ENCODE measurements at places on chromosomes 3 and 15. TPM values are rescaled to one million over a fixed set of nuclear protein-coding genes. Genes with fewer than 3 reads are reported as not detected.
A peak's percentile ranks its signal among the peaks of the same experiment; 100 is the strongest.

GRCh38 chr3:65871305-65872141 is 167.2 kb downstream of the MAGI1 start:
- H3K36me3 ChIP-seq: no peaks in the 10 kb centered on the region
- H3K27me3 ChIP-seq: no peaks in the 10 kb centered on the region
- no peak overlapping the region for H3K4me3 ChIP-seq
- H3K4me1 ChIP-seq: peaks cover 12% of the 10 kb centered on the region

- no peaks in the 10 kb centered on the region for H3K27me3 ChIP-seq
- no peaks in the 10 kb centered on the region for H3K36me3 ChIP-seq
- DNase-seq: peak; percentile 89
Observed at GRCh38 chr15:64596701-64597476, 136.5 kb downstream of the ZNF609 start.

- H3K4me1 ChIP-seq: peaks cover 34% of the 10 kb centered on the region
- no peaks in the 10 kb centered on the region for H3K36me3 ChIP-seq
- no peak overlapping the region for H3K27ac ChIP-seq
- DNase-seq: no peak
- no peaks in the 10 kb centered on the region for H3K27me3 ChIP-seq
- H3K4me3 ChIP-seq: no peak overlapping the region
Observed at GRCh38 chr3:172701751-172702150, 9.1 kb downstream of the NCEH1 start.

GRCh38 chr3:157100608-157101396 is 59.1 kb downstream of the CCNL1 start:
- H3K36me3 ChIP-seq: no peaks in the 10 kb centered on the region
- no peak overlapping the region for H3K4me3 ChIP-seq
- no peak overlapping the region for H3K27ac ChIP-seq
- H3K27me3 ChIP-seq: no peaks in the 10 kb centered on the region

- H3K4me1 ChIP-seq: no peaks in the 10 kb centered on the region
- no peak overlapping the region for H3K4me3 ChIP-seq
- no peaks in the 10 kb centered on the region for H3K36me3 ChIP-seq
- peaks cover 16% of the 10 kb centered on the region for H3K27me3 ChIP-seq
- DNase-seq: no peak
Observed at GRCh38 chr15:81475926-81476325, 101.9 kb upstream of the TMC3 start.

- no peak for DNase-seq
- no peaks in the 10 kb centered on the region for H3K36me3 ChIP-seq
- no peak overlapping the region for H3K27ac ChIP-seq
- H3K27me3 ChIP-seq: no peaks in the 10 kb centered on the region
Observed at GRCh38 chr15:86799226-86799625, 719.6 kb downstream of the AGBL1 start.

DNA sequence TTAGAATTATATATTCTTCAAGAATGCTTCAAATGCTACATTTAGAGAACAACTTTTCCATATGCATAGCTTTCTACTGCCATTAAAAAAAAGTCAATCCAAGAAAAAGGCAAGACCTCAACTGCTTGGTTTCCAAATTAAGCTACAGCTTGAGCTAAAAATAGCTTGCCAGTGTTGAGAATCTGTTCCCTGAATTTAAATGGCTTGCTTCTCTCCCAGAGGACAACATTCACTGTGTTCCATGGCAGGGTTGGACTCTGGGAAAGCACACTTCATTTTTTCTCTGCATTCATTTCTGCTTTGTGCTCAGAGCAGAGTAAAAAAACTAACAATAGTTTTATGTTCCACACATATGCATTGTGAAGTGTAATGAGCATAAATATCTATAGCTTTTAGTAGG is 50.3 kb upstream of the ACTL6A start:
- no peak overlapping the region for H3K4me3 ChIP-seq
- no peaks in the 10 kb centered on the region for H3K4me1 ChIP-seq
- H3K36me3 ChIP-seq: no peaks in the 10 kb centered on the region
- no peak overlapping the region for H3K27ac ChIP-seq
- H3K27me3 ChIP-seq: no peaks in the 10 kb centered on the region
- DNase-seq: no peak

GRCh38 chr3:108835101-108835500 is 12.5 kb downstream of the TRAT1 start:
- H3K4me3 ChIP-seq: no peak overlapping the region
- H3K36me3 ChIP-seq: no peaks in the 10 kb centered on the region
- H3K4me1 ChIP-seq: no peaks in the 10 kb centered on the region
- no peak for DNase-seq

DNA sequence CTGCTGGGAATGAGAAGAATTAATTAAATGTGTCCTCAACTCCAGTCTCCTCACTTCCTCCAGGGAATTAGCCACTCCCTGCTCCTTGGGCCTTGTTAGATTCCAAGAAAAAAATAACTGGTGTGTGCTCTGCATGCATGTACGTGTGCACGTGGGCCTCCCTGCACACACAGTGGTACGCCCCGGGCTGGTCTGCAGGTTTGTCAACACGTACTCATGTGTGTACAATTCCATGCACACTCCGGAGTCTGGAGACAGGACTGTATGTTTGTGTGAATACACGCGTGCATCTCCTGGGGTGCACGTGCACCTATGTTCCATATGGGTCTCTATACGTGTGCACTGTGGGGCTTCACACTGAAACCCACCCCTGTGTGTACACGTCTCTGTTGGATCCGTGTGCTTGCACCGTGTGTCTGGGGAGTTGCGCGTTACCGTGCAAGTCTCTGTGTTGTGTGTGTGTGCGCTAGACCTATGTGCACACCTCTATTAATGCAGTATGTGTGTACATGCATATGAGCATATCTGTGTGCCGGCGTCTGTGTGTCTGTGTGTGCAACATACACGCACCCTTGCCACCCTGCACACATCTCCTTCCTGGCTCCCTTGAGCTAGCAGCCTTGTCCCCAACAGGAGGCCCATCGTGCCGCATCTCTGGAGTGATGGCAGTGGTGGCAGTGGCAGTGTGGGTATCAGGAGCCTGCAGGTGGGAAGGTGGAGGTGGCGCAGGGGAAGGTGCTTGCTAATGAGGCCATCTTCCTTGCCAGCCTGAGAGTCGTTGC is 210.1 kb downstream of the TBC1D2B start:
- DNase-seq: no peak
- H3K4me3 ChIP-seq: no peak overlapping the region

- peaks cover 6% of the 10 kb centered on the region for H3K4me1 ChIP-seq
- H3K27me3 ChIP-seq: no peaks in the 10 kb centered on the region
- no peak for DNase-seq
- no peak overlapping the region for H3K4me3 ChIP-seq
Observed at GRCh38 chr3:185582871-185583270, 3.2 kb upstream of the SENP2 start.

- peak overlapping the region; percentile 45 for H3K4me3 ChIP-seq
- H3K36me3 ChIP-seq: peaks cover 37% of the 10 kb centered on the region
- peak overlapping the region; percentile 94 for H3K27ac ChIP-seq
- peaks cover 24% of the 10 kb centered on the region for H3K4me1 ChIP-seq
- peak; percentile 85 for DNase-seq
Observed at GRCh38 chr3:9932843-9933560, 632 bp upstream of the CRELD1 start.

- no peak overlapping the region for H3K4me3 ChIP-seq
- H3K27me3 ChIP-seq: peaks cover 2% of the 10 kb centered on the region
- H3K36me3 ChIP-seq: no peaks in the 10 kb centered on the region
- no peak for DNase-seq
- H3K4me1 ChIP-seq: no peaks in the 10 kb centered on the region
Observed at GRCh38 chr15:60208709-60209108, 189.1 kb downstream of the ANXA2 start.

Gene TIMMDC1
- total RNA-seq: 97.9 TPM

Gene ESYT3
- 0.17 TPM for total RNA-seq

Gene LCMT2
- total RNA-seq: 10.0 TPM

Gene PRKCD
- total RNA-seq: 57.6 TPM

Gene GOLGA8S
- 0.17 TPM for total RNA-seq

Gene FEZF2
- not detected for total RNA-seq

Gene SFMBT1
- 8.7 TPM for total RNA-seq

Gene GOLGA6B
- 0.61 TPM for total RNA-seq

Gene CDCP1
- total RNA-seq: 0.44 TPM

Gene CILP
- total RNA-seq: 0.55 TPM

Gene APEH
- 158 TPM for total RNA-seq

Gene DGKG
- total RNA-seq: 18.0 TPM

Gene CYP1A2
- not detected for total RNA-seq
